ENCODE measurements at places on chromosomes 6 and 20. TPM values are rescaled to one million over a fixed set of nuclear protein-coding genes. Genes with fewer than 3 reads are reported as not detected.

The TMEM244 gene
- total RNA-seq = not detected

The ADGRG6 gene
- total RNA-seq = 43.1 TPM

The MYMX gene
- not detected for total RNA-seq

The SNAP25 gene
- 17.8 TPM for total RNA-seq

The BMP7 gene
- total RNA-seq = 1.1 TPM

The HCRTR2 gene
- not detected for total RNA-seq

The SLC22A7 gene
- not detected for total RNA-seq

The C20orf141 gene
- total RNA-seq = 0.29 TPM

The ZSCAN26 gene
- total RNA-seq = 4.5 TPM

The WDR27 gene
- total RNA-seq = 10.7 TPM

The MATN4 gene
- total RNA-seq = 0.16 TPM

The DLL1 gene
- total RNA-seq = 0.33 TPM

The LGSN gene
- total RNA-seq = 2.0 TPM

The OXT gene
- total RNA-seq = not detected

The SDHAF4 gene
- total RNA-seq = 5.0 TPM

The C6orf15 gene
- total RNA-seq = 0.09 TPM

The MRAP2 gene
- total RNA-seq = 1.8 TPM

The PI3 gene
- total RNA-seq = 2.5 TPM

The SMPDL3A gene
- 3.2 TPM for total RNA-seq

The FILIP1 gene
- 0.25 TPM for total RNA-seq

The KIF3B gene
- total RNA-seq = 23.9 TPM

The MCM9 gene
- 5.1 TPM for total RNA-seq

The GPR63 gene
- total RNA-seq = 0.46 TPM

The KIAA1586 gene
- 5.8 TPM for total RNA-seq

The PREX1 gene
- 13.6 TPM for total RNA-seq

The B3GALT4 gene
- 0.95 TPM for total RNA-seq

The SLC29A1 gene
- total RNA-seq = 49.9 TPM

The SLC35F1 gene
- 0.03 TPM for total RNA-seq

The PEX3 gene
- total RNA-seq = 12.5 TPM

The NKX2-4 gene
- total RNA-seq = not detected

The NKAIN2 gene
- not detected for total RNA-seq

The IMPG1 gene
- not detected for total RNA-seq

The PSMF1 gene
- 231 TPM for total RNA-seq

The BANF2 gene
- total RNA-seq = not detected

The PKIB gene
- 0.71 TPM for total RNA-seq

The HUS1B gene
- 0.27 TPM for total RNA-seq

The MCCD1 gene
- not detected for total RNA-seq

The PHACTR1 gene
- total RNA-seq = not detected

The LRRN4 gene
- total RNA-seq = not detected

The EFCAB8 gene
- total RNA-seq = not detected

The FANCE gene
- total RNA-seq = 3.4 TPM

The FAM209B gene
- total RNA-seq = 0.40 TPM

The WFDC5 gene
- not detected for total RNA-seq

All from A549 treated with Hydrocortisone at 1 μM for 4 hours (cell line).